Hippocampal formation (tissue), 2 donors: ENCODE measurements at places on chromosomes 3 and 15.

DNA sequence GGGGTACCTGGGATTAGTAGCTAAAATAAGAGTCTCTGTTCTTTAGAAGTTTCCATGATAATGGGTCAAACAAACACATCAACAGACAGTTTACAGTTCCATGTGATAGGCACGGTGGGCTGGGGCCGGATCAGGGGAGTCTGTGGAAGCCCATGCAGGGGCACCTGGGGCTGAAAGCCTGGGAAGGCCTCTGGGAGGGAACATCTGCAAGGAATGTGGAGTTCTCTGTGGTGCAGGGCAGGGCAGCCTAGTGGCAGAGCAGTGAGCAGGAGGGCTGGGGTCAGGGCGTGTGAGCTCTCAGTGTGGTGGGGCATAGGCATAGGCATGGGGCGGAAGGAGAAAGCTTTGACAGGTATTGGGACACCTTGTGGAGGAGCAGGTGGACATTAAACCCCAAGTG, 207.7 kb upstream of the TRIM42 start:
- no peak for DNase-seq

GRCh38 chr3:118842147-118842863, 192.3 kb downstream of the IGSF11 start:
- no peak for DNase-seq

DNA sequence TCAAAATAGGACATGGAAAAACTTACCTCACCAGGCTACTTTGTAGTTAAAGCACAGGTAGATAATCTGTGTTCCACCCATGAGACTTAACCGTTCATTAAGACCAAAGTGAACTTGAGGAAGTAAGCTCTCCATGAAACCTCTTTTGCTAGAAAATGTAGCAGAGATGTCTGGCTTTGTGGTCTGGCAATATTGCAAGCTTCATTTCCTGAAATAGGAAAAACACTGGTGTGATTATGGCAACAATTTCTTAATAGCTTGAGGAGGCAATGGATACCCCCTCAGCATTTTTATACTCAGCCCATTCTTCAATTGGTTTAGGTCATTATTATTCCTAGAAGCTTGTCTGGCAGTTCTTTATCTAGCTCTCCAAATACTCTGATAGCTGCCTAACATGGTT, 957.3 kb downstream of the IGSF11 start:
- no peak for DNase-seq

DNA sequence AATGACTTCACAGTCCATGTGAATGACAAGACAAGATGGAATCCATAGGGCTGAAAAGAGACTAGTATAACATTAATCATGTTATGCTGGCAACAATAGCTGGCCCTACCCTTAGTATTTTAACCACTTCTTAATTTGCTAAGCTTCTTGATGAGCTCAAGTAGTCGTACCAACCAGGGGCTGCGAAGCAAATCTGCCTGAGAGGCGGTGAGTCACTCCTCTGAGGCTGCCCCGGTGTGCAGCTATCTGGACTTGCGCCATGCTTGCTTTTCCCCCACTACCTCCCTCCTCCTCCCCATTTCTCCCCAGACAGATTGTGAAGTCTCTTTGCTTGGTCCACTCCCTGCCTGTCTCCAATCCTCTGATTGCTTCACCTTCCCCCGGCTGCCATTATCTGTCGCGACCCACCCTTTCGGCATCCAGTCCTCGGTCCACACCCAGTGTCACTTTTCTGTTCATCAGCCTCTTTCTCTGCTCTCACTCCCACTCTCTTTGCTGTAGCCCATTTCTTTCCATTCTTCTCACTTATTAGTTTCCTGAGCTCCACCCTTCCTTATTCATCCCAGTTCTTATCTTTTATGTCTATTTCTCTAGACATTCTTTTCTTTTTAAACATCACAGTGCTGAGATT, 42.7 kb downstream of the DUT start:
- no peak for DNase-seq

- no peak for DNase-seq
Observed at GRCh38 chr3:75180235-75180944, 483.7 kb upstream of the FRG2C start.

- DNase-seq = no peak
Observed at GRCh38 chr15:77649610-77650009, 16.9 kb upstream of the LINGO1 start.

DNA sequence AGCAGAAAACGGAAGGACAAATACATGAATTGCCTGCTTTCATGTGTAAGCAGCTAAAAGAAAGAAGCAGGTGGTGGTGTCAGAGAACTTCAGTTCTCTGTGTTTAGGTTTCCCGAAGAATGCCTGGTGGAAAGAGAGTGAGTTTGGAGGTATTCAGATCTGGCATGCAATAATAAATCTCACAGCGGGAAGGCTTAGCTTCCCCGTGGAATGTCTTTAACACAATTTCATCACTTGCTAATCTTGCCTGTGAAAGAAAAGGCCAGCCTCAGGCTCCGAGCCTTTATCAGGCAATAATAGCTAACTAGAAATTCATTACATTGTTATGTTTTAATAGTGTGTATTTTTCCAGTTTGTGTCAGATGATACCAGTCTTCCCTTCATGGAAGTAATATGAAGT, 220.3 kb downstream of the PDZRN3 start:
- no peak for DNase-seq

DNA sequence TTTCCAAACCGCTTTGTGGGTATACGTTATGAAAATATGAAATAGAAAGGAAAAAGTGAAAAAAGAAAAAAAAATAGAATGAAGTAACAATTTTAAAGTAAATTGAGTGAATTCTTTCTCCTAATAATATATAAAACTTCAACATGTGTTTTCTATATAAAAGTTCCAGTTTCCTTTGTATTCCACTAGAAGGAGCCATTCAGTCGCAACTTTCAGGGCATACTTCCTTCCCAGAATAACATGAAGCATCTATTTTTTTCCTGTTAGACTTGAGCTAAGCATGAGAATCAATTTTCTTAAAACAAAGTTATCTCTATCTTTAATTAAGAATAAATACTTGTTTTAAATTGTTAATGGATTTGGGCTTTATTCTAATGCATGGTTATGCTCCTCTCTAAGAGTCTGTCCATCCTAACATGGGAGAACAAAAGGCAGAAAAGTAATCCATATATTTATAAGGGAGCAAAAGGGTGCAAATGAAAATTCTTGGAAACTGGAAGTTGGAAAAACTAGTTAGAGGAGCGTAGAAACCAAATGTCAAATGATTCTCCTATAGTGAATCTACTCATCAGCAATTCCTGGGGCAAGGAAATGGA, 16.0 kb upstream of the VGLL3 start:
- no peak for DNase-seq

DNA sequence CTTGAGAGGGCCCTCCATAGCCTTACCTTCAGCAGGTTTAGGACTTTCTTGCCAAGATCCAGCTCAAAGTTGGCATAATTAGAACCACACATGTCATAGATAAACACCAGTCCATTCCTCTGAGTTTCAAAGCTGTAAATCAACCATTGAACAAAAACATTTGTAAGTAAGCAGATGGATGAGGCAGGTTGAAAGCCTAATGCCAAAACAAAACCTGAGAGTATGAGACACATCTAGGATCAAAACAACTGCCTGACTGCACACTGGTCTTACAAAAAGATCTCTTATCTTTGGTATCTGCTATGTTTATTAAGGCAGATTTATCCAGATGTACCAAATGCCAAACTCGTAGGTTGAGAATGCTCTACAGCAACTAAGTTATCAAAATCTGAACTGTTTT, 61.9 kb downstream of the PTPN9 start:
- no peak for DNase-seq

DNA sequence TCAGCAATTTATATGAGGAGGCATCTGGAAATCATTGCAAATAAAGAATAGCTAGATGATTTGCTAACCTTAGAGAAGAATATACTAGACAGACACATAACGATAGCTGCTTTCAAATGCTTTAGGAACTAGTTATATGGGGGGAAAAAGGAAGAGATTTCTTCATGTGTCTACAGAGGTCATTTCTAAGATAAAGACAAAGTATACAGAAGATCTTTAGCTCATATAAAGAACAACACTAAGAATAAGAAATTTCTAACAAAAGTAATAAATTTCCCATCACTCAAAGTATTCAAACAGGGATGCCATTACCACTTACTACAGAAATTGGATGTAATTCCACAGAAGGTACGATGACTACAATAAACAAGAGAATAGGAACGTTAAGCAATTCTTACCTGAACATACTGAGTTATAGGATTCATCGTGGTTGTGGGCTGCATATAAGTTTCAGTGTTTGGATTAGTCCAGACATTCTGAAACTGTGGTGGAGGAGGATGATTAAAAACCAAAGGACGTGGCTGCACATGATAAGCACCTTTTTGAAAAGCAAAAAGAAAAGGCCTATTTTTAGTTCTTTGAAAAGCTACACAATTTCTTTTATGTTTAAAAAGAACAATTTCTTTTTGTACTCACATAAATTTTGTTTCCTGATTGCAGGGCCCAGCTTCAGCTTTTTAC, 8.7 kb downstream of the DAZL start:
- no peak for DNase-seq

DNA sequence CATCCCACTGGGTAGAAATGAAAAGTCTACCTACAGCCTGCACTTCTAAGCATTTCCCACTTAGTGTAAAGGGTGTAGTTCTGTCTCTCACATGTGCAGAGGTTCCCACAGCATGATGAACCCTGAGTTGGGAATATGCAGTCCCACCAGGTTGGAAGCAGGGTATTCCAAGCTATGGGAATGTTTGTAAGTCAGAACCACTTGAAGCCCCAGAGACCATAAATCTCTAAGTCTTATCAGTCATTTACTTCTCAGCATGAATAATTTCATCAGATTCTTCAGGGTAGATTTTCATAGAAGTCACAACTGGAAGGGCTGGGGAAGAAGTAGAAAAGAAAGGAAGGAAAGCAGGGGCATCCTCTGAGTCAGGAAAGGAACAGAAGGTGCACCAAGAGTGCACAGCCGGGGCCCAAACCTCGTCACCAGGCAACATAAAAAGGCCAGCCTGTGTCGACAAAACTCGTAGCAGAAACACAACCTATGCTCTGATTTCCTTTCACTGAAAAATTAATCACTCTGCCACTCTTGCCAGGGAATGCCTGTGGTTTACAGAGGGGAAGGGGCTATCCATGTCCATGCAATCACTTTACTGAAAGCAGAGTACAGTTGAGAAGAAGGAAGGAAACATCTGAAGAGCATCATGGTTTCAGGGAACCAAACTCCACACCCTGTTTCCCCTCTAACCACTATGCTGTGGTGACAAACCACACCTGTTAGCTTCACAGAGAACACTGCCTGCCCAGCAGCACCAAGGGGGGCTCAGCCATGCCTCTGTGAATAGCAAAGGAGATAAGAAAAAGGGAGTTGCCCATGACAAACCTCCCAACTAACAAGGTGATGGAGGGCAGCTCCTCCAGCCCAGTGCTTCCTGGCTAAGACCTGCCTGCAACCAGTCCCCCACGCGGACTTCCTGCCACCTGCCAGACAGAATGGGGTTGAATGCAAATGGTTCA, 40.5 kb downstream of the SH3BP5 start:
- DNase-seq = no peak

DNA sequence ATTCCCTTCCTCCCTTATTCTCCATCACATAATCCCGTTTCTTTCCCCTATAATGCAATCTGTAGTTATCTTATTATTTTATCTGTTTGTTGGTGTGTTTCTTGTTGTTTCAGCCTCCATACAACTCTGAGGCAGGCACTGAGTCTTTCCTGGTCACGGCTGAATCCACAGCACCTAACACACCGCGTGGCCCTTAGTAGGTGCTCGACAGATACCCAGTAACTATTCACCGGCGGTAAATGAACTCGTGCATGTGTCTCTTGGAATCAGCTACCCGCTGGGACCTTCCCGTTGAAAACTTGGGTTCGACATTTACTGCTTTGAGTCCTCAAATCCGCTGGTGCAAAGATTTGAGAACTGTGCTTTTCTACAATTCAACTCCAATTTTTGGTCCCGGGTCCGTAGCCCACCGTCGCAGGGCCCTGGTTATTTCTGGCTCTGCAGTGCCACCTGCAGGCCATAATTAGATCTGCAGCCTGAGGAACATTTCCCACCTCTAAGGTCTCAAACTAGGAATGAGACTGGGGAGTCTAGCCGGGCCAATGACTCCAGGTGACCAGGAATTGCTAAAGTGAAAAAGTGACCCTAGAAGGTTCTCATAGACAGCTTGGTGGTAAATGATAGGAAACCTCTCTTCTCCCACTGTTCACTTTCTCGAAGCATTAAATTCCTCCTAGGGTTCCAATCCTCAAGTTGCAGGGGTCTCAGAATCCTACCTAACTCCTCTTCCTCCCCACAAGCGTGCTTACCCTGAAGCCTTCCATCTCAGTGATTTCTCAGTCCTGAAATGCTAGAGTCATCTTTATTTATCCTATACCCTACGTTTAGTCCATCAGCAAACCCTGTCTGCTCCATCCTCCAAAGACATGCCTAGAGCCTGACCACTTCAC, 40.0 kb upstream of the TRH start:
- DNase-seq = no peak

GRCh38 chr3:40317061-40317855, 7.8 kb downstream of the EIF1B start:
- DNase-seq = peak; percentile 14

DNA sequence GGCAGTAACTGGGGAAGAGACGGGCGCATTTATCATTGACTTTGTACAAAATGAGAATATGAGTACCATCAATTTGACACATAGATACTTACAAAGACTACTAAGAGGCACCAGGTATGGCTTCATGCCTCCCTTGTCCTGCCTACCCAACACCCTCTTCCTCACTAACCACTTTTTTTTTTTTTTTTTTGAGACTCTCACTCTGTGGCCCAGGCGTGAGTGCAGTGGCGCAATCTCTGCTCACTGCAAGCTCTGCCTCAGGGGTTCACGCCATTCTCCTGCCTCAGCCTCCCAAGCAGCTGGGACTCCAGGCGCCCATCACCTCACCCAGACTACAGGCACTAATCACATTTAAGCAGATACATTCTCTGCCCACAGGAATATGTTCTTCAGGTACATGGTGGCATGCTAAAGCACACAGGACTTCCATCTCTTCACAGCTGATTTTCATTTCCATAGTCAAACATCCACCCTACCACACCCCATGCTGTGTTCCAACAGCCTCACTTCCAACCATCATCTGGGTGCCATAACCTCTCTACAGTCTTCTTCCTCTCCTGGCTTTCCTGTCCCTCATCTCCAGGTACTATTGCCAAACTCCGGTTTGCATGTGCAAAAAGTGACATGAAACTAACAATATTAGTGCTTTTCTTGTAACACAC, 41.7 kb downstream of the RAB27A start:
- no peak for DNase-seq

DNA sequence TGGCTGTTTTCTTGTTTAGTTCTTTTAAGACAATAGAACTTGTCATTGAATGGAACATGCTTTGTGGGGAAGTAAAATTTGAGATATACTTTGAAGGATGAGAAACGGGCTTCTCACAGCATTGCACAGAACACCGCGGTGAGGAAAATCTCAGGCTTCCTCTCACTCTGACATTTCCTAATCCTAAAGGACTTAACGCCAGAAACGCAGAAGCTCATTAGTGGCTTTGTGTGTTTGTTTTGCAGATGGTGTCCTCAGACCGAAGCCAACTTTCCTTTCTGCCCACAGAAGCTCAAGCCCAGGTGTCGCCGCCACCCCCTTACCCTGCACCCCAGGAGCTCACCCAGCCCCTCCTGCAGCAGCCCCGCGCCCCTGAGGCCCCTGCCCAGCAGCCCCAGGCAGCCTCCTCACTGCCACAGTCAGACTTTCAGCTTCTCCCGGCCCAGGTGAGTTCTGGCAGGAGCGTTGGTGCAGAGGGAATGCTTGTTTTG, 78.9 kb upstream of the BLM start:
- DNase-seq = no peak

- DNase-seq = no peak
Observed at GRCh38 chr3:25686766-25687165, 22.1 kb upstream of the TOP2B start.

GRCh38 chr15:81357180-81357686, 16.8 kb downstream of the TMC3 start:
- no peak for DNase-seq

GRCh38 chr15:58962662-58963565, 24.5 kb upstream of the RNF111 start:
- no peak for DNase-seq
